ENCODE measurements at places on chromosomes 4 and X. TPM values are rescaled to one million over a fixed set of nuclear protein-coding genes. Genes with fewer than 3 reads are reported as not detected.

DNA sequence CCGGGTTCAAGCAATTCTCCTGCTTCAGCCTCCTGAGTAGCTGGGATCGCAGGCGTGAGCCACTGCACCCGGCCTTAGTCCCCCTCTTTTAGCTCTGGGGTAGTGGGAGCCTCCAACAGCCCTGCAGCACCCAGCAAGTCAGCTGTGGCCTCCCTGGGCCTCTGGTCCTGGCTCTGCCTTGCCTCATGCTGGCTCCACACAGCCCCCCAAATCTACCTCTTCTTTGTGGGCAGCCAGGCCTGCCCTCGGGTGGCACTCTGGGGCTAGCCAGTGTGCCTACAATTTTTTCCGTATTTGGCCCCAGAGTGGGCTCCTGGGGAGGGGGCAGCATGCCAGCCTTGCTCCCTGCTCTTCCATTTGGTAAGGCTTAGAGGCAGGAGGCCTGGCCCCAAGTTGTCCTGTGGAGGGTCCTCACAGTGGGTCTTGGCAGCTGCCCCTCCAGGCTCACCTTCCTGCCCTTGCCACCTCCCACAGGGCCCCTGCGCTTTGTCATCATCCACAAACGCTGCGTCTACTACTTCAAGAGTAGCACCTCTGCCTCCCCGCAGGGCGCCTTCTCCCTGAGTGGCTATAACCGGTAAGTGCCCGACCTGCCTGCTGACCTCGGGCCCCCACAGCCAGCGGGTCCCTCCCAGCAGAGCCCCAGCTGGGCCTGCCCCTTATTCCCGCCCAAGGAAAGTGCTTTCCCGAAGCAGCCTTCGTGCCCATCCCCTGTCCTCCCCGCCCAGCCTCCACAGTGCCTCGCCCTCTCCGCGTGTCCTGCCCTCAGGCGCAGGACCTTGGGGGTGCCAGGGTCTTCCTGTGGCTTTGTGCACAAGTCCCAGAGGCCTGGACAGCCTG is 21.0 kb upstream of the ADD1 start:
- DNase-seq: peak; percentile 58

- no peak for DNase-seq
Observed at GRCh38 chr4:1476140-1476513, 69.9 kb upstream of the NKX1-1 start.

GRCh38 chr4:182205306-182205705 is 37.9 kb upstream of the TENM3 start:
- DNase-seq: no peak

DNA sequence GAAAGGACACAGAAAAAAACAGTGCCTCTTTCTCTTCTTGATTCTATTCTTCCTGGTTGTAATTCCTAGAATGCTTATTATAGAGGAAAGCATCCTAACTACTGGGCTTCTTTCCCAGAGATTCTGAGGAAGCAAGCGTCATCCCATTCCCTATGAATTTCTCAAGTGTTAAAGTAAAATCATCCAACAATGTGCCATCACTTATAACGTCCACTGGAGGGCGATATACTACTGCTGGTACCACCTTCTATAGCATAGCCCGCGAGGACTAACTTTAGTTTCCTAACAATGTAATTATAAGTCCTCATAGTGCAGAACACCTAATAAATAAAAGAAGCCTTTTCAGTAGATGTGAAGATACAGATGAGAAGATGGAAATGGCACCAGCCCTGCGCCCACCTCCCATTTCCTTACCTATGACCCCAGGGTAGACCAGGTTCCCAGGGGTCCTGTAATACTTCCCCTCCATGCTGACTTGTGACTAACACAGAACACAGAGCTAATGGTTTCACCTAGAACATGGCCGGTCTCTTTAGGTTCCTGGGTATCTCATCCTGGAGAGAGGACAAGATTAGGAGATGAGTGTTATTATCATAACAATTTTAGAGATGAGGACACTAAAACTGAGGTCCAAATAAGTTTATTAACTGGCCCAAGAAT is 4.2 kb downstream of the CENPVL3 start:
- DNase-seq: no peak

Gene IL21
- total RNA-seq: not detected

Gene SH3D19
- total RNA-seq: 109 TPM
